Smooth muscle cell of the pulmonary artery (primary cell): ENCODE measurements at places on chromosomes 2 and 18. TPM values are rescaled to one million over a fixed set of nuclear protein-coding genes. Genes with fewer than 3 reads are reported as not detected.

The DLX2 gene
- total RNA-seq: 0.33 and 3.9 TPM in 2 replicates

The NT5DC4 gene
- total RNA-seq: 0.33 TPM in 1 of 2 replicates, not detected in the other

The HNRNPLL gene
- 34.0 and 40.3 TPM in 2 replicates for total RNA-seq

The SPATA3 gene
- not detected in 2 replicates for total RNA-seq

The ST6GAL2 gene
- 0.03 and 0.07 TPM in 2 replicates for total RNA-seq

The USP14 gene
- total RNA-seq: 45.9 and 54.2 TPM in 2 replicates

The PLA2R1 gene
- total RNA-seq: 23.3 and 33.7 TPM in 2 replicates

The LAMA1 gene
- total RNA-seq: 5.4 and 92.5 TPM in 2 replicates

The FOXI3 gene
- not detected in 2 replicates for total RNA-seq

The SCYGR2 gene
- not detected in 2 replicates for total RNA-seq

The TMEM198 gene
- 1.3 and 1.4 TPM in 2 replicates for total RNA-seq

The SCN9A gene
- 13.7 and 23.8 TPM in 2 replicates for total RNA-seq

The MYL1 gene
- not detected in 2 replicates for total RNA-seq

The CCL20 gene
- 0.13 TPM in 1 of 2 replicates, not detected in the other for total RNA-seq

The KCMF1 gene
- 66.9 and 101 TPM in 2 replicates for total RNA-seq

The CYS1 gene
- total RNA-seq: 1.6 and 2.6 TPM in 2 replicates

The MFSD2B gene
- 0.03 and 0.13 TPM in 2 replicates for total RNA-seq

The ZNF385B gene
- not detected in 2 replicates for total RNA-seq

The CGREF1 gene
- 30.5 and 40.8 TPM in 2 replicates for total RNA-seq

The HRH4 gene
- 0.07 and 0.17 TPM in 2 replicates for total RNA-seq

The CPS1 gene
- 5.3 and 30.0 TPM in 2 replicates for total RNA-seq

The IL36RN gene
- not detected in 2 replicates for total RNA-seq

The WDR35 gene
- 11.2 and 14.0 TPM in 2 replicates for total RNA-seq

The KIF5C gene
- total RNA-seq: 0.10 and 0.13 TPM in 2 replicates

The LIMS3 gene
- total RNA-seq: 1.6 and 4.2 TPM in 2 replicates

The GALNT13 gene
- total RNA-seq: 0.20 and 1.5 TPM in 2 replicates

The DAW1 gene
- total RNA-seq: 2.0 and 2.5 TPM in 2 replicates

The NT5C1B gene
- total RNA-seq: not detected in 2 replicates
